ENCODE measurements at places on chromosomes 12 and 14.

- no peak for DNase-seq
Measured at GRCh38 chr14:71206766-71207371, 299.6 kb downstream of the PCNX1 start.

DNA sequence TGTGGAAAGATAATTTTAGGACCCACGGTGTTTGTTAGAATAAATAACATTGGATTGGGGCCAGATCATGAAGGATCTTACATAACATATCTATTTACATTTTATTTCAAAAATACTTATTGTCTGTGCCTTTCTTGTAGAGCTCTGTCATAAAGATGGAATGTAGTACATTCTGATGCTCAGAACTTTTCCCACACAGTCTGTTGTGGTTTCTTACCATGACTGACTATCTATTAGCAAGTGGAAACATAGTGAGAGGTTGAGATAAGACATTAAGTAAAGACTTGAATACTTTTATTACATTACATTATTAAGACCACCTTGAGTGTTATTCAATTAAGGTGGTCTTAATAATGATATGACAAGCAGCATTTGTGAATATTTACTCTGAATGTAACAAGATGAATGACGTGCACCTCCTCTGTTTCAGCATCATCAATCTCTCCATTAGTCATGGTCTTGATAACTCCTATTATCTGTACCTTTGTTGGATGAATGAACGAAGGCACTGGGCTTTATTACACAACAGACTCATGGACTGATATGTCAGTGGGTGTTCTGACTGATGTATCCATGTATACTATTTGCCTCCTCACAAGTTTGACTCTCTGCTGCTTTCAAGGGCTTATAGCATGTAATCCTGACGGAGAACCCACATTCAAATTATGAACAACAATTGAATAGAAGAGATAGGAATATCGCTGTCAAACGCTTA lies 883.0 kb upstream of the FLRT2 start:
- no peak for DNase-seq

- DNase-seq, result no peak
Measured at GRCh38 chr12:15858353-15858752, 23.8 kb upstream of the STRAP start.

DNA sequence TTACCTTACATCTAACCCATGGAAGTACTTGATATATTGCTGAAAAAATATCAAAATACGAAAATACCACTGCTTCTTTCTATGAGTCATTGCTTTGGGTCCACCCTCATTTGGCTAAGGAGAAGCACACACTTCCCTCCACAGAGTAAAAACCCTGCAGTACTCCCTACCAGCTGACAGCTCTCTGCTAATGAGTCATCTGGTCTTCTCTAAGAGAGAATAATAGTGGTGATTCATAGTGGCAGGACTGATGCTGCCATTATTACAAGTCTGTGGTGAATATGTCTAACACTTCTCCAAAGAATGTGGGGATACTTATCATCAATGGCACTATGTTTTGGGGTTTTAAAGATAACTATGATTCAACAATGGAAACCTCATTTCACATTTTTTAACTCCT lies 90.7 kb downstream of the PPFIA2 start:
- DNase-seq, result no peak

Measured in CD4-positive, alpha-beta T cell treated with Interleukin-15 for 4 hours (primary cell).